ENCODE measurements at places on chromosomes 1 and 21.

DNA sequence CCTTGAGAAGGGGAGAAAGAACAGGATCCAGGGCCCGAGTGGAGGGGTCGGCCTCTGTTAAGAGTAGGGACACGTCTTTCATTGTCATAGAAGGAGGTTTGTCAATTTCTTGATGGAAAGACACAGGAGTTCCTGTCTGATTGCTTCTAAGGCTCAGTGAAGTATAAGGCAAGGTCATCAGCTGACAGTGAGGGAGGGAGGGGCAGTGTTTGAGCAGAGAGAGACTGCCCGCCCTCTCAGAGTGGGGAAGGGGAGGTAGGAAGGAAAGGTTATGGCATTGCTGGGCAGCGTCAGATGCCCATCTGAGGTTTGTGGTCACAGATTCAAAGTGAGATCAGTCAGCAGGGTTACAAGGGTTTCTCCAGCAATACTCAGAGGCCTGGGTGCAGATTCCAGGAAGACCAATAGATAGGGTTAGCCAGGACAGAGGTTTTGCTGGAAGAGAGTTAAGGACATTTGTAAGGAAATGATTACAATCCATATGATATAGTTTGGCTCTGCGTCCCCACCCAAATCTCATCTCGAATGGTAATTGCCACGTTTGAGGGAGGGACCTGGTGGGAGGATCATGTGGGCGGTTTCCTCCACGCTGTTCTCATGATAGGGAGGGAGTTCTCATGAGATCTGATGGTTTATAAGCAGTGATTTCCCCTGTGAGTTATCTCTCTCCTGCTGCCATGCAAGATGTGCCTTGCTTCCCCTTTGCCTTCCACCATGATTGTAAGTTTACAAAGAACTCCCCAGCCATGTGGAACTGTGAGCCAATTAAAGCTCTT lies 127.2 kb upstream of the GJB5 start:
- no peak for DNase-seq

GRCh38 chr1:200288226-200288625 lies 121.6 kb downstream of the ZNF281 start:
- DNase-seq: no peak

- no peak for DNase-seq
Measured at GRCh38 chr1:19981507-19982312, 2.3 kb upstream of the PLA2G2A start.

DNA sequence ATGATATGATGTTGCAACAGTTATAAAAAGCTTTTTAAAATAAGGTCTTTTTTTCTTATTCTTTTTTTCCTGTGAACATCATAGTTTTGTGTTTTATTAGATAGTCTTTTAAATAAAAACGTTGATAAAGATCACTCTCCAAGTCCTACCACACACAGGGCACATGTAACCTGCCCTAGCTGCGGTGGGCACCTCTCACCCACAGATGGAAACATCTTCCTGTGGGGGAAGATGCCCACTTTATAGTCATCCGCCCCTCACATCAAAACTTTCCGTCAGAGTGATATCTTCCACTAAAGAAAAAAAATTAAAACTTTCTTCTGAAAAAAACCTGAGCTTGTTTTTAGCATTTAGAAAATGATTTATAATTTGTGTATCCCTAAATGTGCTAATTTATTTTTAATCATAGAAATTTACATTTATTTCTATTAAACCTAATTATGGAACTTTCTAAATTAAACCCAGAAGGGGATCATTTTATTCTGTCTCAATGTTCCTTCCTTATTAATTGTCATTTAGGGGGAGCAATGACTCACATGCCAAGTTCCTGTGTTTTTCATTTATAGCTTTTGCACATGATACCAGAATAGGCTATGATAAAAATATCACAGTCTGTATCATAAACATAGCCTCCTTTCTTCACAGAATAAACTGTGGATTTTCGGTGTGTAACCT lies 24.7 kb downstream of the TNFRSF9 start:
- no peak for DNase-seq

- no peak for DNase-seq
Measured at GRCh38 chr1:153770797-153771196, 4.4 kb upstream of the SLC27A3 start.

DNA sequence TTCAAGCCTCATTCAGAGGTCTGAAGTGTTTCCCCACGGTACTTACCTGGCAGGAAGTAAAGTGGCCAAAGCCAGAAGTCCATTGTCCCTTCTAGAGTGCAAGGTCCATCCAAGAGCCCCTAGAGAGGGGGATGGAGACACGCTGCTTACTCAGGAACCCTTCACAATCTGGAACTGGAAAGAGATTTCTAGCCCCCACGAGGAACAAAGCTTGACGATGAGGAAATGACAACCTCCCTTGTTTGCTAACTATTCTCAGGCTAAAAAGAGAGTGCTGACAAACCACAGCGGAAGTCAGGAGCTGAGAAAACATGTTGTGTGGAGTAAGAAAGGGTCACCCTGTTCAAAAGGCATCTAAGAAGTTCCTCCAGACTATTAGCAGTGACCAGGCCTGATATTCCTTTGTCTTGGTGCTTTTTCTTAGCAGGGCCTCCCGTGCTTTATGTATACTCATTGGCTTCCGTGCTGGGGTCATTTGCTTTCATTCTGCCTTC lies at the start of gene FCMR:
FCMR (minus strand) TSS at position 170 of the 494 bp plus-strand sequence; CDS start at position 83, 87 bp downstream.
- no peak for DNase-seq

DNA sequence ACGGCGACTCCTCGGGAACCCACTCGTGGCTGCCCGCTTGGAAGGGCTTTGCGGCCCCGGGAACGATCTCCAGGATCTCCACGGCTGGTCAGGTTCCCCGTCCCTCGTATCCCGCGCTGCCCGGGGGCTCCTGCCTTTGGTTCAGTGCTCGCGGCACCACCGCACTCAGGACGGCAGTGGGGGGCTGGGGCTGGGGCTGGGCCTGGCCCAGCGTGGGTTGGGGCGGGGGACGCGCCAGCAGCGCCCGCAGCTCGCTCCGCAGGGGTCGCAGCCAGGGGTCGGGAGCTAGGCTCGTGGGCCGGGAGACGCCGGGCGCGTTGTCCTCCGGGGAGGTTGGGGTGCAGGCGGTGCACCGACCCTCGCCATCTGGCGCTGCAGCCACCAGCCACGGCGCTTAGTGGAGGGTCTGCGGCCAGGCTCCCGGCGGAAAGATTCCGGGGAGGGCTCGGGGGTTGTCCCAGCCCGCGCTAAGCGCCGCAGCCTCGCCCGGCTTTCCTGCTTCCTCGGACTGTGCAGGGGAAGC lies 8.9 kb downstream of the SIM2 start:
- peak; percentile 23 for DNase-seq

DNA sequence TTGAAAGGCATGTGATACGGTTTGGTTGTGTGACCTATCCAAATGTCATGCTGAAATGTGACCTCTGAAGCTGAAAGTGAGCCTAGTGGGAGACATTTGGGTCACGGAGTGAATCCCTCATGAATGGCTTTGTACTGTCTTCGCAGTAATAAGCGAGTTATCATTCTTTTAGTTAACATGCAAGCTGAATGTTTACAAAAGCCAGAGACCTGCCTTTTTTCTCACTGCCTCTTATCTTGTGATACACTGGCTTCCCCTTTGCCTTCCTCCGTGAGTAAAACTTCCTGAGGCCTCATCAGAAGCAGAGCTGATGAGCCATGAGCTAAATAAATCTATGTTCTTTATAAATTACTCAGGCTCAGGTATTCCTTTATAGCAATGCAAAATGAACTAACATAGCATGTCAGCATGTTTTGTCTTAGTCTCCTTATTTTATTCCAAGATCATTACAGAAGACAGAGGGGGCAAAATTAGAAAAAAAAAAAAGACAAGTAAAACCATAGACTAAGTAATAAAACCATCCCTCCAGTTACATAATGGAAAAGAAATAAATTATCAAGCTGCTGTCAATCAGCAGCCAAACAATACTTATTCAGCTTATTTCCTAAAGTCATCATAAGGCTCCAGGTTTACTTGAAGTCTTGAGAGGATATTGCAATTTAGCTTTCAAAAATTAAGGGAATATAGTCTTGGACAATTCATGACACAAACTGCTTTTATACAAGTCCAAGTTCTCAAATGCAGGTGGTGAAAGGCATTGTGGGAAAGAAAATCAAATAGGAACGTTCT lies 12.1 kb downstream of the RGS18 start:
- no peak for DNase-seq

- no peak for DNase-seq
Measured at GRCh38 chr1:167219194-167219593, 1.5 kb upstream of the POU2F1 start.

GRCh38 chr21:34003428-34003827 lies 70.0 kb upstream of the MRPS6 start:
- DNase-seq: no peak
